ENCODE measurements at places on chromosomes 3 and 15. TPM values are rescaled to one million over a fixed set of nuclear protein-coding genes. Genes with fewer than 3 reads are reported as not detected.

The ONECUT1 gene
- total RNA-seq, result not detected

The MYZAP gene
- 4.2 TPM for total RNA-seq

The EAF1 gene
- 19.4 TPM for total RNA-seq

The BFSP2 gene
- total RNA-seq, result not detected

The LNP1 gene
- 2.8 TPM for total RNA-seq

The THAP10 gene
- total RNA-seq, result 1.7 TPM

The CCDC33 gene
- total RNA-seq, result not detected

The CLDN1 gene
- 1.8 TPM for total RNA-seq

The ZNF501 gene
- 7.3 TPM for total RNA-seq

GRCh38 chr3:181694805-181695660 is 16.7 kb upstream of the SOX2 start:
- no peaks in the 10 kb centered on the region for H3K36me3 ChIP-seq
- peaks cover 3% of the 10 kb centered on the region for H3K4me1 ChIP-seq

DNA sequence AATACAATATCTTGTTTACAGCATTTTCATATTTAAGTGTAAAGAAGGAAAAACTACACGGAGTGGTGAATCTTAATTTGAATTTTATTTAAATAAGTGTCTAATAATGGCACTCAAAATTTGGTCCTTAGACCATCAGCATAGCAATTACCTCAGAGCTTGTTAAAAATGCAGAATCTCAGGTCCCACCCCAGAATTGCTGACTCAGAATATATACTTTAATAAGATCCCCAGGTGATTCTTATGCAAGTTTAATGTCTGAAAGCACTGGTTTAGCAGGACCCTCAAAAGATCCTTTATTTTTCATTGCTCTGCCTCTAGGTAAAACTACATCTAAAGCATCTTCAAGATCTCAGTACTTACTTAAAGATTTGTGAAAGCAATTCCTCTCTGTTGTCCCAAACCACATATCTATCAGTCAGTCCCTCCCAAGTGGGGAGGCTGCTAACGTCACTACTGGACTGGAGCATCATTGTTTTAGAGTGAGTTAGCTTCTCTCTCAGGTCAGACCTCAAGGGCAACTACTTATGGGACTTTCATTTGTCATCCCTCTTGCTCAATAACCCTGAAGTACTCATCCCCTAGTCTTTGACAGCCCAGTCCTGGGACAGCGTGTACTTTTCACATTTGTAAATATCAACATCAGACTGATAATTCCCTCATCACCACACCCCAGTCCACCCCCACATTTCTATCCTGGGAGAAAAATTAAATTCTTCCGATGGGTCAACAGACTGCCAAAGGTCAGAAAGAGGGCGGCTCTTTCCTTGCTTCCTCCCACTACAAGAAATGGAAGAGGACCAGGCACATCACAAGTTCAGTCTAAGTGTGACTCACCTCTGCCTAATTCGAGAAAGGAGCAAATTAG is 76.7 kb downstream of the CBLB start:
- H3K27me3 ChIP-seq, result no peaks in the 10 kb centered on the region
- H3K4me1 ChIP-seq, result no peaks in the 10 kb centered on the region
- DNase-seq, result peak; percentile 63
- no peak overlapping the region for H3K4me3 ChIP-seq

- H3K27ac ChIP-seq, result no peak overlapping the region
- no peaks in the 10 kb centered on the region for H3K27me3 ChIP-seq
- peak overlapping the region; percentile 10 for H3K4me3 ChIP-seq
- H3K36me3 ChIP-seq, result no peaks in the 10 kb centered on the region
These were observed 7.6 kb downstream of the EPHB3 start for GRCh38 chr3:184568924-184569829.

GRCh38 chr3:31561891-31562290 is 29.2 kb downstream of the STT3B start:
- peaks cover 5% of the 10 kb centered on the region for H3K4me1 ChIP-seq
- H3K27me3 ChIP-seq, result no peaks in the 10 kb centered on the region
- no peak overlapping the region for H3K4me3 ChIP-seq
- no peak overlapping the region for H3K27ac ChIP-seq
- DNase-seq, result no peak

- no peaks in the 10 kb centered on the region for H3K4me1 ChIP-seq
These were observed 60.4 kb downstream of the MESD start for GRCh38 chr15:80929225-80929624.

DNA sequence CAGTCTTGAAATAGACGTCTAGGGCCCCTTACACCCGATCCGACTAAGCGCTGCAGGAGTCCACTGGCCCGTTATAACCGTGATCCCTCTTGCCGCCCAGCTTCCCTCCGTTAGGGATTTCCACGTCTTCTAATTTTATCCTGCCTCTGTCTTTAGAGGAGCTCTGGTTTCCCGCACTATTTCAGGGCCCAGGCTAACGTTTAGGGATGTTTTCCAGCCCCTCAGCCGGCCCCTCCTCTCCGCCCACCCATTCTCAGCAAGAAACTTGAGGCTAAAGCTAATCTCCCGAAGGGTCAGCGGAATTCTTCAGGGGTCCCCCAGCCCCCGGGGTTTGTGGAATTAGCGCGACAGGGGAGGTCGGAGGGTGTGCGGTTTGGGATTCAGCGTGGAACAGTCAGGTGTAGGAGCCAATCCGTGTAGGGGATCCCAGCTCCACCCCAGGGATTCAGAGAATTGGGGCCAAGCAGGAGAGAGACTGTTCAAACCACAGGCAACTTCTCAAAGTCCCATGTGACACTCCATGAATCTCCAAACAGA is 1.6 kb downstream of the PTX3 start:
- no peak for DNase-seq
- H3K4me3 ChIP-seq, result no peak overlapping the region
- H3K4me1 ChIP-seq, result no peaks in the 10 kb centered on the region
- H3K36me3 ChIP-seq, result no peaks in the 10 kb centered on the region
- no peak overlapping the region for H3K27ac ChIP-seq

DNA sequence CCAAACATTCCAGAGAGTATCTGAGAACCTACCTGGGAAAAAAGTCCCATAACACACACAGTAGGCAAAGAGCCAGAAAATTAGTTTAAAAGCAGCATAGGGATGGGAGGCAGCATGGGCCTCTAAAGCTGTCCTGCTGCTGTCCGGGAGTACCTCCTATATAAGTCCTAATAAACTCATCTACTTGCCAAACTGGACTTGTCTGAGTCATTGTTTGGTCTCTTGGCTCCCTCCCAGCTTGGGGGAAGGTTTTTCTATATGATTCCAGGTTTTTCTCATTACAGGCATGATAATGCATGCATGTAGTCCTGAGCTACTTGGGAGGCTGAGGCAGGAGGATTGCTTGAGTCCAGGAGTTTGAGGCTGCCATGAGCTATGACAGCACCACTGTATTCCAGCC is 17.5 kb upstream of the HACD2 start:
- no peak for DNase-seq
- peaks cover 3% of the 10 kb centered on the region for H3K4me1 ChIP-seq
- no peak overlapping the region for H3K4me3 ChIP-seq
- no peaks in the 10 kb centered on the region for H3K36me3 ChIP-seq

GRCh38 chr3:125428216-125428830 is 53.2 kb upstream of the ZNF148 start:
- H3K27me3 ChIP-seq, result no peaks in the 10 kb centered on the region
- no peak overlapping the region for H3K4me3 ChIP-seq
- no peaks in the 10 kb centered on the region for H3K36me3 ChIP-seq
- no peak for DNase-seq
- H3K4me1 ChIP-seq, result no peaks in the 10 kb centered on the region
- no peak overlapping the region for H3K27ac ChIP-seq

- no peaks in the 10 kb centered on the region for H3K36me3 ChIP-seq
- peak within 1 kb of the TSS; percentile 6 for H3K27ac ChIP-seq
- H3K4me1 ChIP-seq, result no peaks in the 10 kb centered on the region
- peak within 1 kb of the TSS; percentile 60 for H3K4me3 ChIP-seq
- peak; percentile 97 for DNase-seq
These were observed at the start of gene FAM43A for GRCh38 chr3:194685718-194686413. TSS of gene FAM43A (plus strand) at chr3:194685883. CDS start at chr3:194686827, 944 bp downstream.

- no peaks in the 10 kb centered on the region for H3K4me1 ChIP-seq
- no peak overlapping the region for H3K4me3 ChIP-seq
These were observed 798.7 kb downstream of the DIPK2A start for GRCh38 chr3:144770281-144770680.

- no peak overlapping the region for H3K4me3 ChIP-seq
- no peak overlapping the region for H3K27ac ChIP-seq
- no peaks in the 10 kb centered on the region for H3K4me1 ChIP-seq
- H3K36me3 ChIP-seq, result no peaks in the 10 kb centered on the region
- H3K27me3 ChIP-seq, result no peaks in the 10 kb centered on the region
- no peak for DNase-seq
These were observed 164.2 kb downstream of the FMN1 start for GRCh38 chr15:33030315-33030714.

DNA sequence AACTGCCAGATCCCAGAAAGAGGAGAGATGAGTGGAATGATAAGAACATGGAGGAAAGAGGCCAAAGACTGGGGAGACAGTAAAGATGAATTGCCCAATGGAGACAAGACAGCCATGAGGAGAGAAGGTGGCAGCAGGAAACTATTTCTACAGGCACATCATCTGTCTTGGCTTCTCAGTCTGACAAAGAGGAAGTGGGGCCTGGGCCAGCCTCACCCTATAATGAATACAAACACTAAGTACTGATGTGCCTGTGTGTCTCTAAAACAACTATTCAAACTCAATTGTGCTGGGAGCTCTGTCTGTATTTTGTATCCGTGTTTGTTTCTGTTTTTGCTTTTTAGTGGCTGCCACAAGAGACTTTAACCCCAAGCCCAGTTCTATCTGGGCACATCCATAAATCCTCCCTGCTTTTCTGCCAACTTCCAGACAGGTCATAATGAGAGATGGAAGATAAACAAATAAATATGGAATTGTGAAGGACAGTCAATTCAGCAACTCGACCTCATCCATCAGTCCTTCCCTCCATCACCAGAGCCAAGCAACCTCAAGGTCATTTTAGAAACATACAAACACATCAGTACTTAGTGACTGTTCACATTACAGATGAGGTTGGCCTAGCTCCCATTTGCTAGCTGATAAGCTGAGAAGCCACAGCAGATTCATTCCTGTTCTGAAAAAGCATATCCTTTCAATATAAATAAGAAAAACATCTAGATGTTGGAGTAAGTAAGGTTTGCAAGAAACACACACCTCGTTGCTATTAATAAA is 116.7 kb downstream of the CADPS start:
- no peak overlapping the region for H3K4me3 ChIP-seq
- no peaks in the 10 kb centered on the region for H3K36me3 ChIP-seq
- no peak overlapping the region for H3K27ac ChIP-seq
- no peaks in the 10 kb centered on the region for H3K27me3 ChIP-seq
- H3K4me1 ChIP-seq, result no peaks in the 10 kb centered on the region

DNA sequence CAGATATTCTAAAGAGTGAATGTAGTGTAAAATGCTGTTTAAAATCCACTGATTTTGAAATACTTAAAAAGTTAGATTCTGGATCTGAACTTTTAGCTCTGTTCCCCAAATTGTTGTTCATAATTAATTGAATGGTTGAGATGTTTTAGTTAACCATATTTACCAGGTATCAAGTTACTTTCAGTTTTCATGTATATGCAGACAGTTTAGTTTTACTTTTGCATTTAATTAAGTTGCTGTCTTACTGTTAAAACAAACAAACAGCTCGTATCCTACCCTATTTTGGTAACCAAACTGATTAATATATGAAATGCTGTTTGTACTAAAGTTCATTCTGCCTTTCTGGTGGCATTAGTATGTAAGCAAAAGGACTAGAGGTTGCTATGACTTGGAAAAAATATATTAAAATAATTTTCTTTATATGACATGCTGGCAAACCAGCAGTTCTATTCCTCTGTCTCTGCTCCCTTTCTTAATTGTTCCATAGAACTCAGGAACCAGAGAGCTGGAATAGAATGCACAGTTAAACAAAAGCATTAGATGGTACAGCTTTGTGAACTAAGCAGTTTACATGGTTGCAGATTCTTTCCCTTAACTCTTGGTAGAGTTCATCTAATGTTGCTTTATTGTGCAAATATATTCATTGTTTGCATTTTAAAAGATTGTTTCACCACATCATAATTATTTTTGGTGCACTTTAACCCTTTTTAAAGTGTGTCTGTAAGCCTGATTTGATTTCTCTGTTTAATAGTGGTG is 39.5 kb upstream of the SCAANT1 start:
- no peak for DNase-seq
- no peak overlapping the region for H3K4me3 ChIP-seq
- peaks cover 6% of the 10 kb centered on the region for H3K4me1 ChIP-seq
- H3K27me3 ChIP-seq, result no peaks in the 10 kb centered on the region
- no peaks in the 10 kb centered on the region for H3K36me3 ChIP-seq
- H3K27ac ChIP-seq, result no peak overlapping the region

- no peaks in the 10 kb centered on the region for H3K4me1 ChIP-seq
- DNase-seq, result peak; percentile 85
- H3K27me3 ChIP-seq, result no peaks in the 10 kb centered on the region
- no peak overlapping the region for H3K27ac ChIP-seq
These were observed 77.2 kb downstream of the TBC1D2B start for GRCh38 chr15:78000091-78000926.
